CD4-positive, alpha-beta T cell treated with Interleukin-6 for 4 hours (primary cell): ENCODE measurements at places on chromosomes 2 and 18.
A peak's percentile ranks its signal among the peaks of the same experiment; 100 is the strongest.

DNA sequence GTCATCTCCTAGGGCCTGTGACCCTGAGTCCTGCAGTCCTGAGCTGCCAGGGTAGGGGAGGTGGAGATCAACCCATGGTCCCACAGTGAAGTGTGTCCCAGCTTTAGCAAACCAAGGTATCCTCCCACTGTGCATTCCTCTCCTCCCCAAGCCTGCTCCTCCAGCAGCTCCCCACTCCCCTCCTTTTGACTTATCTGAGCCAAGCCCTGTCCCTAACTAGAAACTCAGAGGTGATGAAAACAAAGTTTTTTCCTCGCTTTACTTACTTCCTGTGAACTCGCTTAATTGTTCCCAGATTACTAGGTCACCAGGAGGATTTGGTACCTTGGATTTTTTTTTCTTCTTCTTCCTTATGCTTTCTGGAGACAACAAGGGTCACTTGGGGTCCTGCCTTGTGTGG lies 80.8 kb downstream of the EHD3 start:
- DNase-seq, result no peak

DNA sequence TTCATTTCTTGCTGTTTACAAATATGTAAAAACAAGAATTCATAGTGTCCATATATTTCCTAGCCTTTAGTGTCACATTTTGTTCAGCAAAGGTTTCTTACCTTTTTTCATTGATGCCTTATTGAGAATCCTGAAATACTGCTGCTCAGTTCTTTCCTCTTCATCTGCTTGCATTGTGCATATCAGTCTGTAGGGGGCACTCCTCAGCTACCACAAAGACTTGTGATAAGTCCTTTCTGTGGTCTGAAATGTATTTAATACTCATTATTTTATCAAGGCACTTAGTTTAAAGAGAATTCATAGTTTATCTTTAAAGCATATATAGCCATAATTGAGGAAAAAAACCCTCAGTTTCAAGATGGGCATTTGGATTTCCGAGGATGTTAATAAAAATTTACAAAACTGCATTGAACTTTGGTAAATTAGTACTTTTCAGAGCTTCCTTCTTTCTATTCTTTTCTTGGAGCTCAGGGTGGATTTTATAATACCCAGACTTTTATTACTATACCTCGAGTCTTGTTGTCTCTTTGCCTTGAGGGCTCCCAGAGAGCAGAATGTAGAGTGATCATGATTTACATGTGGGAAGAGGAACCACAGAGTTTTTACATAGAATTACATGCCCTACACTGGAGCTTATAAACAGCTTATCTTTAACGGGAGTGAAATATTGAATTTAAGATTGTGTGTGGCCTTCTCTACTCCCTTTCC lies 570.1 kb downstream of the PLCL1 start:
- DNase-seq, result no peak

DNA sequence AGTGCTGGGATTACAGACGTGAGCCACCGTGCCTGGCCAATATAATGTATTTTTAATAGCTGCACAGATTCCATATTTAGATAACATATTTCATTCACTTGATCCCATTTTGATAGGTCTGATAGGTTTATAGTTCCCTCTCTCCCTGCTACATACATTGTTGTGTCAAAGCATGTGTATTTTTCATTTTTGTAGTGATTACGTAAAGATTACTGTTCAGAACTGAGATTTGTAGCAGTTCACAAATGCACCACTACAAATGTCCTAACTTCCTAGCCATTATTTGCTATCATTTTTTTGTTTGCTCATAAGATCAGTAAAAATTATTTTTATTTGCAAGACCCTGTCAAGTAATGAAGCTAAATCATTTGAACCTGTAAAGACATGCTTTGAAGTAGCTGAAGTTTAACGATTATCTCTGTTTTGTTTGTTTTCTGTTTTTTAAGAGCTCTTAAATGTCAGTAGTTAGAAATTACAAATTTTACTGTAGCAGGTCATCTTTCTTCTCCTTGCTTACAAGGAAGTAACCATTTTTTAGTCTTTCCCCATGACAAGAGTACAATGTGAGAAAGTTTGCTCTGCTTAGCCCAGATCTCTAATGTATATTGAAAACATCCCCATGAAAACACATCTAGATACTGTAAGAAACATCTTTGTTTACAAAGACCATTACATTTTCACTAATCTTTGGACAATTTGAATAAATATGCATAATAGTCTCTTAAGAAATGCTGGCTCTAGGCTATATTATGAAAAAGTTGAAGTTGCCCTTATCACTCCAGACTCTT lies 54.1 kb downstream of the EML4 start:
- no peak for DNase-seq

DNA sequence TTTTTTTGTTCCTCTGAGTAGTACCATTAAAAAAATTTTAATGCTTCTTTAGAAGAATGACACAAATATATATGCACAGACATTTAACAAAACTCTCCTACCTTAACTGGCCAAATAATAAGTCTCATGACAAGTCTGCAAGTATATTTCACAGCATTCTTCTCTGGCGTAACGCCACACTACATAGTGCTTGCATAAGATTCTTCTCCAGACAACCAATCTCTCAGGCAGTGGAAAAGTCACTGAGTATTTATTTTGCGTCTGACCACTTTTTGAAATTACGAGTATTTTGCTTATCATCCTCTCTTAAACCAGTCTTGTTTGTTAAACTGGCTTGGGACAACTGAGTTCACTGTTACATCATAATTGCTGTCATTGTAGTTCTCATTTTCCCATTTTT lies 749.2 kb downstream of the ADCYAP1 start:
- DNase-seq, result no peak

- no peak for DNase-seq
Measured at GRCh38 chr18:63753676-63754075, 21.5 kb upstream of the SERPINB7 start.

GRCh38 chr18:9772847-9773677 lies 65.0 kb downstream of the RAB31 start:
- no peak for DNase-seq

GRCh38 chr2:230326453-230327417 lies at the start of gene SP140L:
Gene SP140L, plus strand, starts transcription at chr2:230327193. Its CDS starts 77 bp downstream, at chr2:230327270.
- DNase-seq, result peak; percentile 88

DNA sequence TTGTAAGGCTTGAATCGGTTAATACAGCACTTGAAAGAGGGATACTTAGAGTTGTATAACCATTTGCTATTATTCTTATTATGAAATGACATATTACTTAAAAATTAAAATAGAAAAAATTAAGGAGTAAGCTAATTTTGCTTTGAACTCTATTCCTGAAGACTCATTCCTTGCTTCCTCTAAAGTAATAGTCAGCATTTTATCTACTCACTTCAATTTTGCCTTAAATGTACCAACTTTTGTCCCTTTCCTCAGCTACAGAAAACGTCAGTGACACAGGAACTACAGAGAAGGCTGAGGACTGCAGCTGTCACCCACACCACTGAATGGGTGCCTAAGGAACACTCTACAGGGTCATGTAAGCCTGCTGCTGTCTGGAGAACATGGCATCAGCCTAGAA lies 80.7 kb upstream of the OSR1 start:
- DNase-seq, result no peak
